ENCODE measurements at places on chromosomes 16 and 17. TPM values are rescaled to one million over a fixed set of nuclear protein-coding genes. Genes with fewer than 3 reads are reported as not detected.

Gene HCFC1R1
- polyA plus RNA-seq, result 36.9 TPM

Gene AOC2
- polyA plus RNA-seq, result 2.6 TPM

Gene SEPTIN1
- 2.7 TPM for polyA plus RNA-seq

Gene RGS11
- 5.0 TPM for polyA plus RNA-seq

Gene KRT9
- not detected for polyA plus RNA-seq

- no peak for DNase-seq
These were observed 14.2 kb upstream of the MARCHF10 start for GRCh38 chr17:62822080-62822904.

DNA sequence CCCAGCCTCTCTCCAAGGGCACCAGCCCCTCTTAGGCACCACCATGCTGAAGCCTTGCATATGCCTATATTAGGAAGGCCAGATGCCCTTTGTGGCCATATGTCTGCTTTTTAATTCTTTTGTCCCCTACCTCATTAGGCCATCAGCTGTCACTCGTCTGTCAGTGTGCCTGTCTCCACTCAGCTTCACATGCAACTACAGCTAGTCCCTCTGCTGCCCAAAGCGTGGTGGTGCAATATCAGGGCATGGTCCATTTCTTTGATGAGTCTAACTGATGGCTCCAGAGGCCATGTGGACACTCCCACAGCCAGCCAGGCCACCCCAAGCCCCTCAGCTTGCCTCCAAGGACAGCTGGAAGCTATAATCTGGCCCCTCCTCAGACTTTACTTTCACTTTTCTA, 36.3 kb downstream of the MYO18A start:
- DNase-seq, result no peak

DNA sequence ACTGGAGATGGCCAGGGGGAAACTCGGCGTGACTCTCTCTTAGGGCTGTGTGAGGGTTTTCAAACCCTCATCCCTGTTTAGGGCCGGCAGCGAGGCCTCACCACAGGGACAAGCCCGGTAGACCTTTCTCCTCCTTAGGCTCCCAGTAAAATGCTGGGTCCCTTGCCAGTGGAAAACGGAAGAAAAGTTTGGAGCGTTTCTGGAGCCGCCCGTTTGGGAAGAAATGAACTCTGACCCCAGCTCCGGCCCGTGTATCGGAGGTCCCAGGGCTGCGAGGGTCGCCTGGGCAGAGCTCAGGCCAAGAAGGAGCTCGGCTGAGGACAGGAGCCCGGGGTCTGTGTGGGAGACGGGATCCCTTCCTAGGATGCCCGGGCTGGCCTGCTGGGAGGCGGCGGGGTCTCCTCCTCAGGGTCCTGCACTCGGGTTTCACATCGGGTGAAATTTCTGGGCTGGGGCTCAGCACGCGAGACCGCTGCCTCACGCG, 23.2 kb downstream of the ZNF213 start:
- peak; percentile 29 for DNase-seq

GRCh38 chr17:81345228-81346089, 49.8 kb upstream of the BAHCC1 start:
- DNase-seq, result peak; percentile 82

DNA sequence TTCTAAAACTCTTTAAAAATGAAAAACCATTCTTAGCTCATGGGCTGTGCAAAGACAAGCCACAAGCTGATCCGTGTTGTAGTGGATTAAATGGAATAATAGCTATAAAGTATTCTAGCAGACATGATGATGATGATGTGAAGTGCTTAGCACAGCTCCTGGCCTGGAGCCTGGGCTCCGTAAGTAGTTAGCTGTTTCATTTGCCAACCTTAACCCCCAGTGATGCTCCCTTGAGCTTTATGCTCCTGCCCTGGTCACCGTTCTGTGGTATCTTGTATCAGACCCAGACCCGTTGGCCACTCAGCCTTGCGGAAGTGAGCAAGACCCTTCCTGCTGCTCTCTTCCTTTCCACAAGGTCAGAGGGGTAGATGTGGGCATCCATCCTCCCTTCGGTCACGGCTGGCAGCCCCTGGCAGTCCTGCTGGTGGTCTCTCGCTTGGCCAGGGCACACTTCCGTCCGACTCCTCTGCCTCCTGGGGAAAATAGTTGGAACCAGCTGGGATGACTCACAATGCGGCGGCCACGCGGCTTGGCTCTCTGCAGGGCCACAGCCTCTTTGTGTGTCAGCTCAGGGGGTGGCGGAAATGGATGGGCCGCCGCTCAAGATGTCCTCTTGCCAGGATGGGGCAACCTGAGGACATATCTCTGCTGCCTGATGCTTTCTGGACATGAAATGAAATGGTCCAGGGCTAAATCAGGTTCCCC, 79.1 kb downstream of the GPR139 start:
- DNase-seq, result peak; percentile 29

GRCh38 chr17:57257895-57258851, 1.9 kb downstream of the MSI2 start:
- DNase-seq, result peak; percentile 11

DNA sequence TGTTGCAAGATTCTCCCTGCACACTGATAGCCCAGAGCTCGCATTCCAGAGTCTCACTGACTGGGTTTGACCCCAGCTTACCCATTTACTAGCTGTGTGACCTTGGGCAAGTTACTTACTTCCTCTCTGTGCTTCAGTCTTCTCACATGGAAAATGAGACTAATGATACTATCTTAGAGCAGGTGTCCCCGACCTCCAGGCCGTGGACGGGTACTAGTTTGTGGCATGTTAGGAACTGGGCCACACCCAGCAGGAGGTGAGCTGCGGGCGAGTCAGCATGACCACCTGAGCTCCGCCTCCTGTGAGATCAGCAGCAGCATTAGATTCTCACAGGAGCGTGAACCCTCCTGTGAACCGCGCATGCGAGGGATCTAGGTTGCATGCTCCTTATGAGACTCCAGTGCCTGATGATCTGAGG, 15.8 kb downstream of the ANKFY1 start:
- no peak for DNase-seq

DNA sequence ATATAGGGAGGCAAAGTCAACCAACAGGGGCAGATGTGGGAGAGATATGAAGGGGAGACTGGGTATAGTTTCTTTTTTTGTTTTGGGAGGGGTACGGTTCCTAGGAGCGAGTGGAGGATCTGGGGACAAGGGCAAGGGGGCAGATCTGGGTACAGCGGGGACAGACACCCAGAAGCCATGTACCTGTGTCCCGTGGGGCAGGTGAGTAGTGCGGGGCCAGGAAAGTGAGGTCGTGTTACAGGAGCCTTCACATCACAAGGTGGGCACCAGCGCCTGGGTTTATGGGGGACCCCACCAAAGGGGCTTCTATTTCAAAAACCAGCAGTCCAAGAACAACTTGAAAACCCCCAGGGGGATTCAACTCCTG, 11.5 kb downstream of the LITAF start:
- DNase-seq, result no peak

DNA sequence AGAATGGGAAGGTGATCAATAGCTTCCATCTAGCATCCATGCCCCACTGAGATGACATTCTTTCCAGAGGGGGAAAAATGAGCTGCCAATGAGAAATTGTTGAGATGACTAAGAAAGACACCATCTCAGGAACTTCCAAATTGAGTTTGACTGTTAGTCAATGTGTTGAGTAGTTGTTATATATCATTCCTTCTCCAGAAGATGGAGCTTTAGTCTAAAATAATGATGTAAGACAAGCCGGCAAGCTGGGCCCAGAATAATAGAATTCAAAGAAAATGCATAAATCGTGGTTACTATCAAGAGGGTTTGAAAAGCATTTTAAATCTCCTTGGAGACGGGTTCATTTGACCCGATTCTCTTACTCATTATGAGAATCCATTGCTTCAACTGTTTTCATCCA, 71.0 kb upstream of the ATF7IP2 start:
- no peak for DNase-seq

All from right lung (tissue), 10 donors.